ENCODE measurements at places on chromosomes 2 and 18.

DNA sequence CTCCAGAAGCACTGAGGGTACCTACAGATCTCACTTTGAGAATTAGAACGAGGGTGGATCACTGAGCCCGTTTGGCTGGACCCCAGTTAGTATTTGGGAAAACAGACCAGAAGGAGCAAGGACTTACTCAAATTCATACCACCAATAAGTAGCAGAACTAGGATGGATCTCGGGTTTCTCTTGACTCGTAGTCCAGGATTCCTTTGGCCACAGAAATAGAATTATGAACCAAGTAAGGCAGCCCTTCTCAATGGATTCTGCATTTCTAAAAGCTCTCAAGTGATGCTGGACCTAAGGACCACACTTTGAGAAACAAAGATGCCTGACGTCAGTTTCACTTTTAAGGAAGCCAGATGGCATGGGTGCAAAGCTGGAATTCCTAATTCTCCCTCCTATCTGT is 153.0 kb downstream of the KLHL29 start:
- DNase-seq: no peak

DNA sequence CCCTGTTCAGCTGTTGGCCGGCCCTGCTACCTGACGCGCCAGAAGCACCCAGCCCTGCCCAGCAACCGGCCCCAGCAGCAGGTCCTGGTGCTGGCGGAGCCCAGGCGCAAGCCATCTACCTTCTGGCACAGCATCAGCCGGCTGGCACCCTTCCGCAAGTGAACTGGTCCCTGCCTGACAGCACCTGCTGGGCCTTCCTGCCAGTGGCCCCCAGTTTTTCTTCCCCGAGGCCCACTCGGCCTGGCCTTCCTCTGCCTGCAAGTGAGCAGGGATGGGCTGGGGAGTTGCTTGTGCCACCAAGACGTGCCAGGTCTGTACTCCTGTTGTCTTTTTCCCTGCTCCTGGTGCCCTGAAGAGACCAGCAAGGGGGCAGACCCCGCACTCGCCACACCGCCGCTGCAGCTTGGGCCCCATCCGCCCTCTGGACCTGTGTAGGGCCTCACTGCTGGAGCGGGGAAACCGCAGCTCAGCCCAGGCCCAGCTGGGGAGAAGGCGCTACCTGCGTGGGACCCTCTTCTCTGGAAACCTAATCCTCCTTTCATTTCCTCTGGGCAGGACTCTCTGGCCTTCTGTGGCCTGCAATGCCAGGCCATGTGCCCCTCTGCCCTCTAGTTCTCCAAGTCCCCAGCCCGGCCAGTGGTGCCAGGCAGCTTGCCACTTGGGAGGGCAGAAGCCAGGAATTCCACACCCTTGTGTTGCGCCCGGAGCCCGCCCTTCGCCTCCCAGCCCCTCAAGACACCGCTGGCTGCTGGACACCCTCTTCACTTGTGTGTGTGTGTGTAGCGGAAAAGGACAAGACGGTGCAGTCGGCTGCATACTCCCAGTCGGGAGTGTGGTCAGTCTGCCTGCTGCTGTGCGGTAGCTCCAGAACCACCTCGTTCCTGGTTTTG is 47.0 kb downstream of the FAM168B start:
- no peak for DNase-seq

GRCh38 chr2:214630402-214631045 is 179.0 kb downstream of the BARD1 start:
- DNase-seq: no peak

DNA sequence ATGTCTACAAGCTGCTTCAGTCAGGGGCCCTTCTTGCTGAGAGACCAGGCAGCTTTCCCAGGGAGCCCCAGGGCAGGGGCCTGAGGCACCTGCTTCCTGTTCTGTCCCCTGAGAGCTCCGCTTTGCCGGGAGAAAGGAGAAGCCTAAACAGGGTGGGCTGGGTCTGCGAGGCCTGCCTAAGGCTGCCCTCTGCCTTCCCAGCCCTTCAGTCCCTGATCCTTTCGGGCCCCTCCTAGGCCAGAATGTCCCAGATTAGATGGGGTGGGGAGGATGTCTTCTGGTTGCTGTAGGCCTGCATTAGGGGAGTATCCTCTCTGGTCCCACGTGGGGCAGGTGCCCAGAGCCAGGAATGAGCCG is 72.4 kb downstream of the TGOLN2 start:
- DNase-seq: no peak

GRCh38 chr2:223297788-223298187 is 245.8 kb downstream of the KCNE4 start:
- no peak for DNase-seq

DNA sequence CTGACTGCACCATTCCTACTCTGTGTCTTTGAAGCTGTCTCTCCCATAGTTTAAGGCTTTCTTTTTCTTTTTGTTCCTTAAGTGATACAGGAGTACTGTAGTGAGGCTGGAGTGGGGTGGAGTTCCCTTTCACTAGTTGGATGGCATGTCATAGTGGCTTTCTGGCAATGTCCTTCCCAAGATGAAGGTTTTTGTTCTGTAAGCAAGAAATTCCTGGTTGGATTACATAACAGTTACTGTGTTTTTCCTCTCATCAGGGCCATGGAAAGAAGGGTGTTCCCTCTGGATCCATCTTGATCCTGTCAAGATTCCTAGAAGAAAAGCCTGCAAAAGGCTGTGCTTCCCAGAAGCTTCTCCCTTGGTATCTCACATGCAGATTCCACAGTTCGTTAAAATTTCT is 84.2 kb downstream of the ACKR3 start:
- no peak for DNase-seq

- DNase-seq: no peak
Measured at GRCh38 chr2:191862156-191862775, 15.4 kb upstream of the CAVIN2 start.

DNA sequence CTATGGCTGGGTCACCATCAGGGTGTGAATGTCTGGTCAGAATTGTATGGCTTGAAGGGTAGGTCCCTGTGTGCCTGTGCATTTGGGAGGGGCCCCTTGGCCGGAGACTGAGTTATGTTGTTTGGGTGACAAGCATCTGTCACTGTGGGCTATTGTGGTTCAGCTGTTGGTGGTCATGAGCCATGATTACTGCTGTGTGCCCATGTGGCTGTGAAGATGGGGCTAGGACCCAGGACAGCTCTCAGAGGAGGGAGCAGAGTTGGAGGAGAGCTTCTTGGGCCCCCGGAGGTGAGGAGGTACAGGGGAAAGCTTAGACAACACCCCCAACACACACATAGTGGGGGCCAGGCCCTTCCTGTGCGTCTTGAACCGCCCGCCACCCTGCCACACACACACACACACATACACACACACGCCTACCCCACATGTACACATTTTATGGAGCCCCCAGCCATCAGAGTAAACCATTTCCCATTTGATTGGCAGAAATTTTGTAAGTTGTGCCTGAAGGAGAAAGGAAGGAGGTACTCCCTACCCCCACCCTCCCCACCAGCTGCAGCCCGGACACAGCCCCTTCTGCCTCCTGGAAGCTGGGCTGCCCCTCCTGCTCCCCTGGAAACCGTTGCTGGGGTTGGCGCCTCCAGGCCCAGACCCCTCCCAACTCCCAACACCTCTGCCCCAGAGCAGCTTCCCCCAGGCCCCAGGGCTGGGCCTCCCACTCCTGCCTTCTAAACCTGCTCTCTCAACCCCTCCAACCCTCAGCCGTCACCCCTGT is 2.0 kb downstream of the GAREM2 start:
- DNase-seq: no peak

- DNase-seq: no peak
Measured at GRCh38 chr2:85680707-85681371, 12.8 kb upstream of the SFTPB start.

DNA sequence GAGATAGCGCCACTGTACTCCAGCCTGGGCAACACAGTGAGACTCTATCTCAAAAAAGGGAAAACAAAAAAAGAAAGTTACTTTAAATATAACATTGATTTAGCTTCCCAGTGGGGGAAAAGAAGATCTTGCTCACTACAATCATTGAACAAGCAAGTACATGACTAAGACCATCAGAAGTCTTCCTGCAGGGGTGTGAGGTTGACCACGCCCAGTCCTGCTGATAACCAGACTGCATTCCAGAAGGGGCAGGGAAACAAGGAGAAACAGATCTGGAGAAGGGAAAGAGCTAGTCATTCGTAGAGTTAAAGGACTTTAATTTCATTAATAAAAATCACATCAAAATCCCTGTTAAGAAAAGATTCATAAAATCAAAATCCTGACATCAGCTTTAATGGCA is 77.5 kb downstream of the EPHA4 start:
- DNase-seq: no peak

GRCh38 chr2:189152483-189152882 is 27.1 kb downstream of the COL5A2 start:
- no peak for DNase-seq

GRCh38 chr18:67260841-67261240 is 255.7 kb downstream of the DSEL start:
- DNase-seq: no peak

GRCh38 chr2:50309503-50309902 is 722.4 kb downstream of the NRXN1 start:
- no peak for DNase-seq

- no peak for DNase-seq
Measured at GRCh38 chr2:16860627-16861026, 195.0 kb upstream of the CYRIA start.

DNA sequence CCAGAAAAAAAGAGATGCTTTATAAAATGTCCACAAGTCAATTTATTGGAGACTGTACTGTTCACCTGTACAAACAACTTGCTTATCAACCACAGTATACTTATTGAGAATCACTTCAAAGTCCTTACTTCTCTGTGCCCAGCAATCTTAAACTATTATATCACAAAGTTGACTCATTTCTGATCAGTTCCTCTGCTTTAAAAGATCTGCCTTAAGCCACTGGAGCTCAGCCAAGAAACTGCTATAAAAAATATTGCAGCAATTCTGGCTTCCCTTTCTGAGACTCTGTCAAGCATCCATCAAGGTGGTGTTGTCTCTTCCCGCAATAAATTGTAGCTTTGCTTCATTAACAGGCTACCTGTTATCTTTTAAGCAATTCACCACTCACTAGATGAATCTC is 375.2 kb upstream of the SPHKAP start:
- DNase-seq: no peak

DNA sequence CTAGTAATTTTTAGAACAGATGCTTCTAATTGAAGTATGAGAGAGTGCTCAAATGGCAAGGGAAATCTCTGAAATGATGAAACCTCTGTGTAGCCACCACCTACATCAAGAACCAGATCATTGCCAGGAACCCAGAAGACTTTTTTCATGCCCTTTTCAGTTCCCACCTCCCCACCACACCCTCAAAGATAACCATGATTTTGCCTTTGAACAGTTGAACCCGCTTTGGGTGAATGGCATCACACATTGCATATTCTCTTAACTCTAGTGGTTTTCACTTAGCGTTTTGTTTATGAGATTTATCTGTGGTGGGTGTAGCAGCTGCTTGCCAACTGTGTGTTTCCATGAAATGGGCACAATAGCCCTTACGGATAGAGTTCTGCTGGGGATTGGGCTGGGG is 142.9 kb upstream of the HDAC4 start:
- no peak for DNase-seq

GRCh38 chr2:173990970-173991819 is 26.0 kb upstream of the SP3 start:
- DNase-seq: no peak

DNA sequence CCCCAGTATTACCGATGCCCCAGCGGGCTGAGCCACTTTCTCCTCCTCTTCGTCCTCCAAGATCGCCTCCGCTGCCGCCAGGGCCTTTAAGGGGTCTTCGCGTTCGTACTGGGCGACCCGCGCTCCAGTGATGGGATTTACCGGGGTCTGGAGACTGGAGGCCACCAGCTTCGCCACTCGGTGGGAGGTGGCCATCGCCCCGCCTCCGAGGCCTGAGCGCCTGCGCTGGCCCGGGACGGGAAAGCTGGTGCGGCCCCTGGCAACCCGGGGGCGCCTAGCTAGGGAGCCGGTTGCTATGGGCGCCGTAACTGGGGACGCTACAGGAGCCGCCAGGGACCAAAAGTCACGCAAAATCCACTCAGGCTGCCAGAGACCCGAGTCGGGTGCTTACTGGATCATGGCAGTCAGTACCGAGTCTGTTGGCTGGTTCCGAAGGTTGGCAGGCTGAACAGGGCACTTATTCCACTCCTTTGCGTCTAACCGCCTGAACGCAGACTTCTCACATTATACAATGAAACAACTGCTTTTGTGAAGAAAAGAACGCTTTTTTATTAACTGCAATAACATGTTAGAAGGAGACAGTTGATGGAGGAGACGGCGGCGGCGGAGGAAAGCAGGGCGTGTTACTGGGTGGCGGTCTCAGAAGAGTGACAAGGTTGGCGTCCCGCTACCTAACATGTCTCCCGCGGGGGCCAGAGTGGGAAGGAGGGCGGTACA is at the start of gene FAM161A:
Gene FAM161A (minus strand): TSS at position 214 of the 717 bp plus-strand sequence. CDS start 19 bp downstream, at position 195.
- DNase-seq: peak; percentile 91

All from dorsolateral prefrontal cortex (tissue), 122 donors.